ENCODE measurements at places on chromosomes 6 and 20.

- no peak for DNase-seq
These were observed 1110.3 kb upstream of the MAP3K7 start for GRCh38 chr6:91697010-91697695.

- DNase-seq = no peak
These were observed 6.3 kb upstream of the OR14J1 start for GRCh38 chr6:29295181-29295585.

DNA sequence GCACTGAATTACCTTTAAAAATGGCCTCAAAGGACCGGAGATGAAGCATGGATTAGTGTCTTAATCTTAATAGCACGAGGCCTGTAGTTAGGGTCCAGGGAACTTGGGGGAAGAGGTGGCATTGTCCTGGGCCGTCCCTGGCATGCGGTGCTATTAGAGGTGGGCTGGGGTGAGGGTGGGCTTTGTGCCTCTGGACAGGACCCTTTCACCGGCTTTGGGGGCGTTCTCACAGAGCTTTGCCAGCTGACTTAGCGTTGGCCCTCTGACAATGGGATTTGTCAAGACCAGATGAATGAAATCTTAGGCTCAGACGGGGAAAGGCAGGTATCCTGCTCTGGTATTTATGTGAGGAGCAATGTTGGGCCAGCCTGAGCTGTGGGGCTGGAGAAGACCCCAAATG, 59.6 kb downstream of the ERMARD start:
- no peak for DNase-seq

- DNase-seq = no peak
These were observed 482.2 kb upstream of the RNF217 start for GRCh38 chr6:124479991-124480430.

DNA sequence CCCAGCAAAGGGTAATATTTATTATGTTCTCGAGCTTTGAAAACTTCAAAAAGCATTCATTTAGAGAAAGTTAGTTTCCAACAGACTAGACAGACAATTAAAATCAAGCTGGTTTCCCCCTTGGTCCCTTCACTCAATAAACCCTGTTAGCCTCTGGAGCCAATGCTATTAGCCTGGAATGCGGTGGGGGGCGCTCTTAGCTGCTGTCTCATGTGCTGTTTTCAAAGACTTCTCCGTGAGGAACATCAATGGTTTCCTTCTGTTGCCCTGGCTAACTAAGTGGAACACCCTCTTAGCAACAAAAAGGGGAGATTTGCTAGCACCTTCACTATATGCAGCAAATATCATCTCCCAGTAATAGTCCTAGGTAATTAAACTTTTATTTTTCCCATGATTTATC, 86.4 kb downstream of the LY86 start:
- DNase-seq = no peak

DNA sequence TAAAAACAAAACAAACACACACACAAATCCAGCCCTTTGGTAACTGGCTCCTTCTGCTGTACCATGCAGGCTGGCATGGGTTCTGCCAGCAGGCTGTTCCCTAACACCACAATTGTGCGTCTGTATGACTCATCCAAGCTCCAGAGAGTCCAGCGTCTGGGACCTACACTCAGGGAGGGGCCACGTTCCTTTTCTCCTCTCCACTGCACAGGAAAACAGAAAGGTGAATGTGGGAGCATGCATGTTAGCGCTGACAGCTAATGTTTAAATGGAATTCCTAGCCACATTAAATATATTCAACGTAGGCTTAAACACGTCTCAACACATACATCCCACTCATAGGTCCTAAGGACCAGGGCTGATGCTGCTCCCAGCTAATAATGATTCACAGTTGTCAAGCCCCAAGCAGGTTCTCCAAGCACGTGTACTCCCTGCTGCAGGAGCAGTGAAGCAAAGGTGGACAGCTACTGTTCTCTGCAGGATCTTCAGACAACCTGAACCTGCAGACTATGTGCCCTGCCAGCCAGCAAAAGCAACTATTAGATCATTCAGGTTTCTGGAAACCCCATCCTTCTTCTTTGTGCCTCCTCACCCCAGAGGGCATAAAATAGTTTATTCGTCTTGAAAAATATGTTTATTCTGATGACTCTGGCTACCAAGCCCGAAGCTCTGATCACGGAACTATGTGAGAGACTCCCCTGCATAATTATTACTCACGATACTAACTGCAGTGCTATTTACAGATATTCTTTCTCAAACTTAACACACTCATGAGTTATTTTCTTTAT, 20.9 kb downstream of the MAP1LC3A start:
- no peak for DNase-seq

DNA sequence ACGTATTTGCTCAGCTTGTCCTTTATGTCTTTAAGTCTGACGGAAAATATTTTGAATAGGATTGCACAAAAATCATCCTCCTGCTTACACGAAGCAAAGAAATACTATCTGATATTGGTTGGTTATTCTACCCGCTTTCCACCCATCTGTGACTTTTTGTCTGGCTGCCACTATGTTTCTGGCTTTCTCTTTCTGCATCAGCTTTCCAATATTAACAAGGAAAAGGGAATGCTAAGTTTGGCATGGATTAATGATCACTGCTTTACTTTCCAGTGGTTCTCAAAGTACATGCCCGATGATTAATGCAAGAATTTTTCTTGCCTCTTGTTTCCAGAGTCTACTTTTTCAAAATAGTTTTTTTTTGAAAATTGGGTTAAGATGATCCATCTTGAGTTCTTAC, 57.0 kb downstream of the RNF144B start:
- no peak for DNase-seq
